ENCODE measurements at places on chromosomes 3 and 15. TPM values are rescaled to one million over a fixed set of nuclear protein-coding genes. Genes with fewer than 3 reads are reported as not detected.

Gene CPLX3
- total RNA-seq = 0.11 TPM

Gene SNURF
- 16.7 TPM for total RNA-seq

Gene ALS2CL
- 1.7 TPM for total RNA-seq

Gene TRAIP
- 23.2 TPM for total RNA-seq

Gene PIF1
- 50.0 TPM for total RNA-seq

Gene CCR9
- 0.20 TPM for total RNA-seq

DNA sequence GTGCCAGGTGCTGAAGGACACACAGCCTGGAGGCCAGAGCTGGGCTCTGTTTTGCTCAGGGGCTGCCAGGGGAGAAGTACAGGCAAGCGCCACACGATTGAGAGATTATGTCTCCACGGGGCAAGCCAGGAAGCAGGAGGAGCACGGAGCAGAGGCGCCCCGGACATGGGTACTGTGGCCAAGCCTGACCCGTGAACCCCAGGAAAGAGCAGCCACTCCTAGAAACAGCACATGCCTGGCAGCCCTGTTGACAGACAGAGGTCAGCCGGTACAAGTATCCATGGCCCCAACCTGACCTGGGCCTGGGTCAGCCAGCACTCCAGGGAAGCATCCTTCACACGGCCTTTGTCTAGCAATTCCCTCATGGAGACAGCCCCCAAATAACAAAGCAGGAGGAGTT is 89.4 kb downstream of the ADAMTS17 start:
- DNase-seq = no peak
